ENCODE measurements at places on chromosomes 7 and 10. TPM values are rescaled to one million over a fixed set of nuclear protein-coding genes. Genes with fewer than 3 reads are reported as not detected.

DNA sequence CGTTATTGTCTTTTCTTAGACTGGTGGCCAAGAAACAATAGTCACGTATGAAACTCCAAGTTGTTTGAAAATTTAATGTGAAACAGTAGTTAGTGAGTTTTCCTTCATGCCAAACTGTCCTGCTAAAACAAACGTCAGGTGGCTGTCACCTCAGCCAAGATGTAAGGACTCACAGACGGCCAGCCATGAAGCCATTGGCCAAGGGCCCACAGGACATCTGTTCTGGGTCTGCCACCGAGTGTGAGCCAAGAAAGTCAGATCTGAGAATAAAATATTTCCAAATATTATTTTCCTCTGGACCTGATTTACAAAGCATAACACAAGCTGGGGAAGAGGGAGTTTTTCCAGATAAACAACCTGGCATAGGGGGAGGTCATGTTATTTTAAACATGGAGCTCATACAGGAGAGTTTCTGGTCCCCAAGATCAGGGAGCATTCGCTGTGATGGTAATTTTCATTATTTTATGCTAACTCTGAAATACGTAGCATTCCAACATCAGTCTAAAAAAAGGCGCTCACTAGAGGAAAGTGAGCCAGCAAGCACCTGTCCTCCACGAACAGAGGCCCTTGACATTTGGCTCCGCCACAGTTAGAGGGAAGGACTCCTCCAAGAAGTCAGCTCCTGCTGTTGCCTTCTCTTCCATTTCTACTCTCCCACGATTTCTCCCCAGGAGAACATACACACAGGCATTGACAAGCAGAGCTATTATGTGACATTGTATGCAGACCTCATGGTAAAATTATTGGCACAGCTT, 38.9 kb upstream of the LANCL2 start:
- H3K4me3 ChIP-seq: no peak overlapping the region
- no peaks in the 10 kb centered on the region for H3K36me3 ChIP-seq
- peak; percentile 74 for DNase-seq
- H3K4me1 ChIP-seq: peaks cover 15% of the 10 kb centered on the region
- H3K27me3 ChIP-seq: no peaks in the 10 kb centered on the region

The TBXAS1 gene
- 10.8 TPM for total RNA-seq

- H3K36me3 ChIP-seq: no peaks in the 10 kb centered on the region
- peaks cover 15% of the 10 kb centered on the region for H3K4me1 ChIP-seq
- no peak overlapping the region for H3K4me3 ChIP-seq
- H3K27ac ChIP-seq: no peak overlapping the region
- H3K27me3 ChIP-seq: no peaks in the 10 kb centered on the region
- no peak for DNase-seq
These were observed 96.1 kb downstream of the JMJD1C start for GRCh38 chr10:63369711-63370110.

DNA sequence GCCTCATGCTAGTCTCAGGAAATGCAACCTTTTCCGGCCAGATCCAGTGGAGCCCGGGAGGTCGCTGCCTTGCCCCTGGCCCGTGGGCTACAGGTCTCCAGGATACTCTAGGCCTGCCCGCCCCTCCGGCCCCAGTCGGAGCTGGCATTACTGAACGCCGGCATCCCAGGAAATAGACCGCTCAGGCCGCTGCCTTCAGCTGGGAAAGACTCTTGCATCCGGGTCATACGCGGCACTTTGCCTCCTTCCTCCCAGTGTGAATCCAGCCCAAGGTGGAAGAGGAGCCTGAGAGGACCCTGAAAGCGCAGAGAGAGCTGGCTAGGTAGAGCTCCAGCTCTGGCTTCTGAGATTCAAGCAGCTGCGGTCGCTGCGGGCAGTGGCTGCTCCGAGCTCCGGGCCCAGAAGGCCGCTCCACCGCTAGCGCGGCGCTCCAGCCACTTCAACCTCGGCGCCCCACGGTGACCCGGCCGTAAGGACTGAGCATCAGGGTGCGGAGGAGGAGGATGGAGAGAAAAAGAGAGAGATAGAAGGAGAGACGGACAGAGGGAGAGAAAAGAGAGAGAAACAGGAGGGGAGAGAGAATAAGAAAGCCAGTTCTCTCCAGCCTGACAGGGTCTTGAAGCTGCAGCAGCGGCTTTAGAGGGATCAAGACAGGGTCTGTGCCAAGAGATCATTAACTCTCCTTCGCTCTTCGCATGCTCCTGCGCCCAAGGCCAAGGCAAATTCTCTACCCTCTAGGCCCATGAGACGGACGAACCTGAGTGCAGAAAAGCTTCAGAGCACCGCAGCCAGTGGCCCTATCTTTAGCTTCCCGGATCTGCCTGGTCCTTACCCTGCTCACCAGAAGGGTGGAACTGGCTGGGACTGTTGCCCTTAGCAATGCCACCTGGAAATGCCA, 1.8 kb upstream of the HOXA10 start:
- peaks cover 45% of the 10 kb centered on the region for H3K4me1 ChIP-seq
- no peak overlapping the region for H3K27ac ChIP-seq
- H3K27me3 ChIP-seq: peaks cover 97% of the 10 kb centered on the region
- H3K36me3 ChIP-seq: no peaks in the 10 kb centered on the region
